ENCODE measurements at places on chromosomes 7 and 10. TPM values are rescaled to one million over a fixed set of nuclear protein-coding genes. Genes with fewer than 3 reads are reported as not detected.

The CALCR gene
- polyA plus RNA-seq, result 0.09 TPM

The DMBT1 gene
- polyA plus RNA-seq, result 0.65 TPM

The CH25H gene
- polyA plus RNA-seq, result 0.92 TPM

The TBX20 gene
- polyA plus RNA-seq, result not detected

The ERVW-1 gene
- polyA plus RNA-seq, result not detected

The NPFFR1 gene
- 0.02 TPM for polyA plus RNA-seq

The ZNF107 gene
- 0.68 TPM for polyA plus RNA-seq

The PRLHR gene
- 0.11 TPM for polyA plus RNA-seq

The CASTOR2 gene
- 3.5 TPM for polyA plus RNA-seq

The CFAP58 gene
- polyA plus RNA-seq, result 0.19 TPM

The ADAMTS14 gene
- polyA plus RNA-seq, result 0.12 TPM

The LIPM gene
- polyA plus RNA-seq, result not detected

The AGAP9 gene
- polyA plus RNA-seq, result 20.7 TPM

The ICA1 gene
- polyA plus RNA-seq, result 35.8 TPM

The IL2RA gene
- not detected for polyA plus RNA-seq

The NUTM2A gene
- 3.6 TPM for polyA plus RNA-seq

The PHF14 gene
- polyA plus RNA-seq, result 23.5 TPM

The CCNJ gene
- 2.7 TPM for polyA plus RNA-seq

The BICC1 gene
- 19.4 TPM for polyA plus RNA-seq

The BLNK gene
- polyA plus RNA-seq, result 12.9 TPM

The PDK4 gene
- 71.3 TPM for polyA plus RNA-seq

The RABGEF1 gene
- 11.1 TPM for polyA plus RNA-seq

The ADIRF gene
- polyA plus RNA-seq, result 84.9 TPM

The KMT2C gene
- 13.3 TPM for polyA plus RNA-seq

The FXYD4 gene
- not detected for polyA plus RNA-seq

The MCU gene
- polyA plus RNA-seq, result 8.8 TPM

The KCNIP2 gene
- 3.0 TPM for polyA plus RNA-seq

The ZCCHC24 gene
- 6.6 TPM for polyA plus RNA-seq

The VIPR2 gene
- 10.2 TPM for polyA plus RNA-seq

The CALHM2 gene
- polyA plus RNA-seq, result 7.7 TPM

The SPDYE8 gene
- polyA plus RNA-seq, result not detected

The SPAM1 gene
- 0.12 TPM for polyA plus RNA-seq

The PLXNA4 gene
- 0.49 TPM for polyA plus RNA-seq

The ANKRD7 gene
- 1.2 TPM for polyA plus RNA-seq

The HABP2 gene
- polyA plus RNA-seq, result 8.8 TPM

The LRRD1 gene
- polyA plus RNA-seq, result not detected

The CHAT gene
- polyA plus RNA-seq, result not detected

The FRMD4A gene
- polyA plus RNA-seq, result 19.7 TPM

The NT5C3A gene
- polyA plus RNA-seq, result 13.8 TPM

The STEAP4 gene
- 4.2 TPM for polyA plus RNA-seq

The VPS41 gene
- polyA plus RNA-seq, result 22.0 TPM

The EN2 gene
- not detected for polyA plus RNA-seq

The NRG3 gene
- polyA plus RNA-seq, result 0.19 TPM

The PMPCB gene
- polyA plus RNA-seq, result 20.8 TPM

The SFTPA1 gene
- polyA plus RNA-seq, result 0.87 TPM

The PTF1A gene
- 20.5 TPM for polyA plus RNA-seq

The FBXL13 gene
- 0.42 TPM for polyA plus RNA-seq

The TAS2R16 gene
- polyA plus RNA-seq, result not detected

The SPDYE6 gene
- not detected for polyA plus RNA-seq

The DNAH11 gene
- polyA plus RNA-seq, result 1.5 TPM

The LBX1 gene
- not detected for polyA plus RNA-seq

The CFAP46 gene
- 1.6 TPM for polyA plus RNA-seq

The NPTX2 gene
- polyA plus RNA-seq, result 6.5 TPM

The DAGLB gene
- 10.0 TPM for polyA plus RNA-seq

The GATA3 gene
- 0.11 TPM for polyA plus RNA-seq

The CLRN3 gene
- 0.56 TPM for polyA plus RNA-seq

Data from pancreas (tissue), 10 donors.